ENCODE measurements at places on chromosomes 6 and 20. TPM values are rescaled to one million over a fixed set of nuclear protein-coding genes. Genes with fewer than 3 reads are reported as not detected.

SDHAF4 gene
- total RNA-seq = 5.3 TPM

SLC22A16 gene
- total RNA-seq = not detected

CEP162 gene
- 1.9 TPM for total RNA-seq

SIRPD gene
- total RNA-seq = not detected

All from epithelial cell of alveolus of lung (primary cell).